ENCODE measurements at places on chromosomes 1 and 21.

DNA sequence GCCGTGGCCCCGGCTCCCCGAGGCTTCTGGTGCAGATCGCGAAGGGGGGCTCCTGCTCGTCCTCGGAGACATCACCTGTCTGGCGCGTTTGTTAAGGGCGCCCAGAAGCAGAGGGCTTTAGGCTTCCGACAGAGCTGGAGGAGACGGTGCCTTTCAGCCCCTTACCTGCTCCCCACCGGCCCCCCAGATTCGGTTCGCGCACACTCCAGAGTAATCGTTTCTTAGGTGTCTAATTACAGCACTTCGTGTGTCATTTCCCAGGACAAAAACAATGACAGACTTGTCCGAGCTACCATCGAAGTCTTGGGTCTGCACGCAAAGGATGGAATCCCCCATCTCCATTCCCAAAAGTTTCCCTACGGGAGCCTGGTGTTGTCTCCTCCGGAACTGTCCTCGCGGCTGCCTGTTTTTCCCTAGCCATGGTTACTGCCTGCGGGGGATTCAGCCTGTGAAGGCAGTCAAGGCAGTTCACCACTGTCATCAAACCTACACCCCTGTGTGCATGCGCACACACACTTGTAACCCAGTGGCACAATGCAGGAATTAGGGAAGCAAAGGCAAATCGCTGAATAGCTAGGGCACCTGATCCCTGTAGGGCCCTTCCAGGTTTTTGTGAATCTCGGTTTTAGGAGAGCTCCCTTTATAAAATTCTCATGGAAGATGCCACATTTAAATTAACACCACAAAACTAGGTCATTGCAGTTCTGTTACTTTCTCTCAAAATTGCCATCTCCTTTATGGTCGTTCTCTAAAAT is 738 bp upstream of the CDC42BPA start:
- DNase-seq: peak; percentile 72

DNA sequence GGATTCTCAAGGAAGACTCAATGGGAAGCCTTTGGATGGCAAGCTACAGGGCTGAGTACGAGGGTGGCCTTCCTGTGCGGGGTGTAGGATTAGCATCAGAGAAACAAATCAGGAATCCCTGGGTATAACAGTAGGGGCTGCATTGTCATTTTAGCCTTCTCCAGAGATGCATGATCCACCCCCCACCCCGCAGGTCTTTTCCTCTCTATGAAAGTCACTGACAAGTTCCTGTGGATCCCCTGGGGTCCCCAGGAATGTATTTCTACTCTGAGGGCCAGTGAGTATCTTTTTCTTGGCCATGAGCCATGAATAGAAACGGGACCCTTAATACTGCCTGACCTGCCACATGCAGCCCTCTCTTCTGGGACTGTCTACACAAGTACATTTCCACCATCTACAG is 473.0 kb upstream of the VAMP3 start:
- DNase-seq: no peak

DNA sequence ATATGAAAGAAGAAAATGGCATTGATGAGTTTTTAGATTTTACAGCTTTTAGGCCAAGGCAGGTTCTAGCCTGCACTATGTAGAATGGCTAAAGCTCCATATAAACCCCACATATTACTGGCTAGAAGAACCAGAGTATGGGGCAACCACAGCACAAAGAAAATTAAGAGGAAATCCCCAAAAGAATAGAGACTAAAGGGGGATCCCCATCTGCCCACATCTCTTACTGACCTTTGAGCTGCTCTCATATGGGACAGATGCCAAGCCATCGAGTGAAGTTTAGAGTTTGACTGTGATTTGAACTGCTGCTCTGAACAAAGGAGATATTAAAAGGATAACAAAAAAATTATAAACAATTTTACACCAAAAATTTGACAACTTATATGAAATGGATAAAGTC is 102.2 kb upstream of the HAO2 start:
- DNase-seq: no peak

GRCh38 chr1:108585313-108585712 is 25.4 kb downstream of the EEIG2 start:
- no peak for DNase-seq

GRCh38 chr1:106889059-106889458 is 167.4 kb upstream of the PRMT6 start:
- peak; percentile 29 for DNase-seq

- no peak for DNase-seq
These were observed 157.0 kb upstream of the DEPDC1 start for GRCh38 chr1:68653882-68654281.

GRCh38 chr1:191818198-191818597 is 340.1 kb upstream of the RGS18 start:
- no peak for DNase-seq

DNA sequence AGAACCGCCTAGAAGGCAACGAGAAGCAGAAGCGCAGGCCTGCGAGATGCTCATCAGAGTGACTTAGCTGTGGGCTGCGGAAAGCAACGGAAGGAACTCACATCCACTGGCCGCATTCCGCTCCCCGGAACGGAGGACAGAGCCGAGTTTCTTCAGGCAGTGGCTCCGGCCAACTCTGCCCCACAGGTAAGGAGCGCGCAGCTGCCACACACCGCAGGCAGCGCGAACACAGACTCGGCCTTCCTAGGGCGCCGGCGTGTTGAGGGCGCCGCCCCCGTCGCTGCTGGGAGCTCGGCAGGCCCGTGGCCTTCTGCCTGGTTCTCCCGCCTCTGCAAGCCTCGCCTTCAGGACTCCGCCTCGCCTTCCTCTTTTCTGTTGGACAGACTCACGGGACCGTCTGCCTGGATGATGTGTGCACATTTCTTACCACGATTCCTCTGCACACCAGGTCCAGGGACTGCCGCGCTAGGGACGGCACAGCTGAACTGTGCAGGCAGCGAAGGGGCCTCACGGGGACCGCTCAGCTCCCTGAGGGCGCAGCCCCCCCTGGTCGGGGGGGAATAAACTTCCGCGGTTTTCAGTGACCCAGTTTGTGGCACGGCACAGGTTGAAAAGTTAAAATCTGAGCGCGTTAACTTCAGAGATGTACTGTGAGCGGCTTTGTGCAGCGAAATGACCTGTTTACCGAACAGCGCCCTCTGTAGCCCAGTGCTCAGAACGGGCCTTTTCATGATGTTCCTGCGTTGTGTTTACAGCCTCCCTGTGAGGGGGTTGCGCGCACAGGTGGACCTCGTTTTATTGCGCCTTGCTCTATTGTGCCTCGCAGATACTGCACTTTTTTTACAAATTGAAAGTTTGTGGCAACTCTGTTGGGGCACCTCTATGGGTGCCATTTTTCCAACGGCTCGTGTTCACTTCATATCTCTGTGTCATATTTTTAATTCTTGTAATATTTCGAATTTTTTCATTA is 15.8 kb downstream of the TCP10L start:
- peak; percentile 86 for DNase-seq

- no peak for DNase-seq
These were observed 66.0 kb downstream of the SYDE2 start for GRCh38 chr1:85134583-85135391.

- no peak for DNase-seq
These were observed 16.5 kb downstream of the DR1 start for GRCh38 chr1:93362237-93362636.

DNA sequence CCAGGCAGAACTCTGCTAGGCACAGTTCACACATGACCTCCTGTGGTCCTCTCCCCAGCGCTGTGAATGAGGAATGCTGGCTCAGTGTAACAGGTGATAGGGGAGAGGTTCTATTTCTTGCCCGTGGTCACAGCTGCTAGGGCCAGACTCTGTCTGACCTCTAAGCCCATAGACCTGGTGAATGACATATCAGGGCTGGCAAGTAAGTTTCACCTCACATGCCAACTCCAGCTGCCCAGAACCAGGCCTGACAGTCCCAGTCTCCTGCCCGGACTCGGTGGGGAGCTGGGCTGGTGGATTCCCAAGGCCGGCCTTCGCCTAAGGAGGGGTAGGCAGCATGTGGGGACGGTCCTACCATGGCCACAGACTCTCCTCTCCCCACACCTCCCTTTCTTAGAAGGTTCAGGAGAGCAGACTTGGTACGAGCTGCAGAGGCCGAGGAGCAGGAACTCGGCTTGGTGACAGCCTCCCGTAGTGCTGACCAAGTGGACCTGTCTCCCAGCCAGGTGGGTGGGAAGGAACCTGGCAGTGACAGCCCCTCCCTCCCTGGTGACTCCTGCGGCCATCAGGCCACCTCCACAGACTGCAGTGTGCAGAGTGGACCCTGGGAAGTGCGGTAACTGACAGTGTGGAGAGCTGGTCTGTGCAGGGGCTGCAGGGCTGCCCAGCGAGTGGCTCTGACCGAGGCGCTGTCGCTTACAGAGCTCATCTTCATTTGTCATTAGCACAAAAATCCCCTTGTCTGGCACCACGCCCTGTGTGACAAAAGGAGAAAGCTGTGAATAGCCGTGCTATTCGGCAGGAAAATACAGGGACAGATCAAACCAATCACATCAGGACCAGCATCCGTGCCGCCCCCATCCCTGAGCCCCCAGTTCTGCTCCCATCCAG is 74.6 kb downstream of the SCCPDH start:
- DNase-seq: no peak

GRCh38 chr1:9399510-9400424 is 107.1 kb downstream of the SPSB1 start:
- peak; percentile 71 for DNase-seq

DNA sequence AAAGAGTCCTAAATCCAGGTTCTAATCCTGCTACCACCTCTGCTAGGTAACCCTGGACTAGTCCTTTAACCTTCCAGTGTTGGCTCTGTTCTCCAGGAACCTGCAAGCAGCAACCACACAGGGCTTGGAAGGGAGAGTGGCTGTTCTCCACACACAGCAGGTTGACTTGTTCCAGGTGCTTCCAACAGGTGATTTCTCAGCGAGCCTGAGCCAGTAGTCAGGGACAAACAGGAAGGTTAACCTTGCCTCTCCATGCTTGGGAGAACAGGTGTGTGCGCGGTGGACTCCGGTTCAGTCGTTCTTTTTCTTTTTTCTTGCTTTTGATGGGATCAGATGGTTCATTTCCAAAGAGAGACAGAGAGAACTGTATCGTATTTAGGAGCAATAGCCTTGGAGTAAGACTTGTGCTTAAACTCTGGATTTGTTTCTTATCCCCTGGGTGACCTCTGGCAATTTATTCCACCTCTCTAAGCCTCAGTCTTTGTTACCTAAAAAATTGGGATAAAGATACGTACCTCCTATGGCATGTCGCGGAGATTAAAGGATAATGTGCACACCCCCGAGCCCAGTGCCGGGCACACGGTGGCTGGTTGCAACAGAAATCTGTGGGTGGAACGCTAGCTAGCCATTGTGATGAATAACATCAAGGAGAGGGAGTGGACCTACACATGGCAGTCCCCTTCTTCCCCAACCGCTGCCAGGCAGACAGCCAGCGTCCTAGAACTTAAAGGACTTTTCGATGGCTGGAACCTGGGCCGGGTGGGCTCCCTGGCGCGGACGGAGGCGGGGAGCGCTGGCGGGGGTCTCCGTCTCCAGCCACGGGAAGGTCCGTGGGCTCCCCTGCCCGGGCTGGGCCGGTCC is 583 bp upstream of the CACHD1 start:
- no peak for DNase-seq

- DNase-seq: no peak
These were observed 34.3 kb downstream of the SMG7 start for GRCh38 chr1:183506561-183506960.

- no peak for DNase-seq
These were observed 258.9 kb downstream of the SEC16B start for GRCh38 chr1:177710696-177711620.

- DNase-seq: no peak
These were observed 4.9 kb downstream of the SH3BGR start for GRCh38 chr21:39456665-39457064.

GRCh38 chr21:35993875-35994490 is 66.3 kb downstream of the SETD4 start:
- no peak for DNase-seq

DNA sequence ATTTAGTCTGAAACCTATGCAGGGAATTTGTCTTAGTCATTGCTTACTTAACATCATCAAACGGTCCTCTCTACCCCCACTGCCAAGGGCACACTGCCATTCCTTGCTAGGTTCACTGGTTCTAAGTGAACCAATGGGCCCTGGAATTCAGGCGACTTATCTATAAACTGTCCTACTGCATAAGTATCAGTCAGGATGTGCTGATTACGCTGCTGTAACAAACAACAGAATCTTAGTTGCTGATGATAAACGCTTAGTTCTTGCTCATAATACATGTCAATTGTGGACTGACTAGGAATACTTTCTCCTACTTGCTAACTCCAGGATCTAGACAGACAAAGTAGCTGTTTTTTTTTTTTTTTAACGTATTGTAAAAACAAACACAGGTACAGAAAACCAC is 136.1 kb downstream of the PRDM2 start:
- no peak for DNase-seq

DNA sequence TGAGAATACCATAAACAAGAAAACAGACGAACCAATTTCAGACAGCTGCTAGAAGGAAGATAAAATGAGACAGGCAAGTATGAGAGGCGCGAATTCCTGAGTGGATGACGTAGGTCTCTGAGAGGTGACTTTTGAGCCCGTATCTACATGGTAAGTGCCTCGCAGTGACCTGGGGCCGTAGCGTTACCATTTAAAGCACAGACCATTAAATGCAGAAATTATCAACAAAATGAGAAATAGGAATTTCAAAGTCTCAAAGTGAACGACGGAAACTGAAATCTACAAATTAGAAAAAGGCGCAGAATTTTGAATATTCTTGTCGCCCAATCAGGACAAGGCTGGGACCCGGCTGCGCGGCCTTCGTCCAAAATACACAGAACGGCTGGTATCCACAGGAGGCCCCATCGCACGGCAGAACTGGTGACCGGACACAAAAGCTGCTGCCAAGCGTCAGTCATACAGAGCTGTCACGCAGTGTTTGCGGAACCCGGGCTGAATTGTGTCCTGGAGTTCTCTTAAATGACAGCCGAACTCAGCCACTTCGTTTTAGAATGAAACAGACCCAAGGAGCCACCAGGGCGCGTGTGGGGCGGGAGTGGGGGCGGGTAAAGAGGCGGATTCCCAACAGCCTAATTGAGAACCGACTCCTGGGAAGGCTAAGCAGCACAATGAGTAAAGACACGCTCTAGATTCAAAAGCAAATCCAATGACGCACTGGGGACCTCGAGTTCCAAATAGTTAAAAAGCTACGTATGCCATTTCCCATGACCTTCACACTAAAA is 13.8 kb upstream of the BOLA1 start:
- DNase-seq: peak; percentile 89

GRCh38 chr1:106910798-106911197 is 145.7 kb upstream of the PRMT6 start:
- DNase-seq: no peak

DNA sequence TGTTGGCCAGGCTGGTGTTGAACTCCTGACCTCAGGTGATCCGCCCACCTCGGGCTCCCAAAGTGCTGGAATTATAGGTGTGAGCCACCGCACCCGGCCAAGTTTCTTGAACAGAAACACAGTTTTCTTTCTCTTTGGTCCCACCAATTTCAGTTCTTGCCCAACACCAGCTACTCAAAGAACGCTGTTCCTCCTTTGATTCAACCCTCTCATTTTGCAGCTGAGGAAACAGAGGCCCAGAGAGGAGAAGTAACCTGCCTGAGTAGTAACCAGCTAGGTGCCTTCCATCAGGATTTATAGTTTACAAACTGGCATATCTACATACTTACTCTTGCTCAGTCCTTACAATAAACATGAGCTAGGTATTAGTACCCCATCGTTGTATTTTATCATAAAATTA is 119.9 kb downstream of the SYF2 start:
- DNase-seq: no peak

GRCh38 chr1:83626603-83627002 is 372.3 kb downstream of the TTLL7 start:
- no peak for DNase-seq
